ENCODE measurements at places on chromosomes 3 and 15.

- DNase-seq = peak; percentile 67
Observed at GRCh38 chr3:14261229-14261628, 82.6 kb downstream of the LSM3 start.

GRCh38 chr3:125151916-125152315 is 60.6 kb downstream of the SLC12A8 start:
- DNase-seq = no peak

DNA sequence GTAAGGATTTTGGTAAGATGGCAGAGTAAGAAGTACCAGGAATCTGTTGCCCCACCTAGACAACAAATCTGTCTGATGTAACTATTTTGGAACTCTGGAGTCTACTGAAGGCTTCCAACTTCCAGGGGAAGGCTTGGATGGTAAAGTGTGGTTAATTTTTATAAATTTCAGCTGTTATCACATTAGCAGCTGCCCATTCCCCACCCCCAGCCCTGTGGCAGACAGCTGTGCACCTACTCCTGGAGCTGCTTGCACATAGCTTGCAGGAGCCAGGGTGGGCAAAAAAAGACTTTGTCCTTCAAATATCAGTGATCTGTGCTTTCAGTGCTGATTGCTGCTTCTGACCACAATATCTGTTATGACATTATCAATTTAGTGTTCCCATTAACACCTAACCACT is 47.4 kb downstream of the FRMD5 start:
- no peak for DNase-seq

GRCh38 chr3:32703491-32703972 is 18.5 kb downstream of the CNOT10 start:
- no peak for DNase-seq

- DNase-seq = no peak
Observed at GRCh38 chr3:88640581-88640980, 466.8 kb upstream of the EPHA3 start.

DNA sequence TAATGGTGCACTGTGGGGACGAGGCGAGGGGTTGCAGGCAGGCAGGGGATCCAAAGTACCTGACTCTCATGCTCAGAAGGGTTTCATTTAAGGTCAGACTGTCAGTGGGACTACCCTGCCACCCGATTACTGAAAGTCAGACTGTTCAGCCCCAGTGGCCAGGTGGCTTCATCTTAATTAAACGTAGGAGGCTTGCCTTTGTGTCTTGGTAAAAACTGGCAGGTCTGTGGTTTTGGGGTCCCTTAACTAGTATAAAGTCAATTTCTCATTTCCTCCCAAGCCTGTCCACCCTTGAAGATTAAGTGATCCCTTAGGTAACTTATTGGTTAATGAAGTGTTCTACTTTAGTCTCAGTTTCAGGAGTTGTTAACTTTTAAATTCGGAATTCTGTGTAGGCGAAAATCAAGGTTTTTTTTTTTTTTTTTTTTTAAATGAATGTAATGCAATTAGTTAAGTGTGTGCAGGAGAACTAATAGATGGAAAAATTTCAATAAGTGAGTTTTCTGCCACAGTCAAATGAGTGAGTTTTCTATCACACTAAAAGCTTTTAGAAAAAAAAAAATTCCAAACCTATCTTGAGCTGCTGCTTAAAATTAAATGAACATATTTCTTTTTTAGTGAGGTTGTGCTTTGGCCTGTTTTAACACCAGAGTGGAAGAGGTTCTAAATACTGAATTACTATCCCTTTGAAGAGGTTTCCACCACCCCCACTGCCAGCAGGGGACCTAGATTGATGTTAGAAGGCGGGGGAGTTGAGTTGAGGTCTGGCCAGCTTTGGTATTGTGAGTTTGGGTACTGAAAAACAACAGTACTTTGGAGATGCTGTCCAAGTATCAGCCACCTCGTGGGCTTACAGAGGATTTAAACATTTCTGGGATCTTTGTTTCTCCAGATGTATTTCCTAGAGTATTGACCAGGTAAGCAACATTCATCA is 15.2 kb downstream of the ITPR1 start:
- DNase-seq = no peak

DNA sequence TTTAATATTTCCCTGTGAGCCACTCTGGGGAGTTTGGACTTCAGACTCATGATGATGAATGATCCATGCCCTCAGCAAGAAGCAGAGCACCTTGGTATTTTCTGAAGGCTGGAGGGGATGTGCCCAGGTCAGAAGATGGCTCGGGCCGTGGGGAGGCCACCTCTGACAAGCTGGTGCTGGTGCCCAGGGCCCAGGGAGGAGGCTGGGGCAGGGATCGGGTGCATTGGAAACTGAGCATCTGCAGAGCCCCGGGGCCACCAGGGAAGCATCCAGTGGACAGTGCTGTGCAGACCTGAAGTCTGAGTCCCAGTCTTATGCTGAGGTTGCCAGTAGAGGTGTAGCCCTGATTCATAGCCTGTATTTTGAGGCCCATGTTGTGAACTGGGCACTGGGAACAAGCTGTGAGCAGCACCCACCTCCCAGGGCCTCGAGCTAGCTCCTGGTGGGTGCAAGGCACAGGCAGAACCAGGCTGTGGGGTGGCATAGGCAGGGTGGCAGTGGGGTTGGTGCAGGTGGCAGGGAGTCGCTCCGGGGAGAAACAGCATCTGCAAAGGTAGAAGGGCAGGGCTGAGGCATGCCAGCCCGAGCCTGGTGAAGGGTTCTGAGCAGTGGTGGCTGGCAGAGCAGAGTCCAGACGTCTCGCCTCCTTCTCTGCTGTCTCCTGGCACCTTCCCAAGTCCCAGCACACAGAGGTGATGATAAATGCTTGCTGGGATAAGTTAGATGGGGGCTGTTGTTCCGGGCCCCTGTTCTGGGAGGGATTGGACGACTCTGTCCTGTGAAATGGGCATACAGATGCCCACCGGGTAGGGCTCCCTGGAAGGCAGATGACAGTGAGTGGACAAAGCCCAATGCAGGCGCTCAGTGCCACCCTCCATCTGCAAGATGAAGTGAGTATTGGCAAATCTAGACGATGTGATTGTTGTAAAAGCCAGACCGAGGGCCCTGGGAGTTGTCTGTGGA is 10.6 kb downstream of the DNAJB8 start:
- no peak for DNase-seq

DNA sequence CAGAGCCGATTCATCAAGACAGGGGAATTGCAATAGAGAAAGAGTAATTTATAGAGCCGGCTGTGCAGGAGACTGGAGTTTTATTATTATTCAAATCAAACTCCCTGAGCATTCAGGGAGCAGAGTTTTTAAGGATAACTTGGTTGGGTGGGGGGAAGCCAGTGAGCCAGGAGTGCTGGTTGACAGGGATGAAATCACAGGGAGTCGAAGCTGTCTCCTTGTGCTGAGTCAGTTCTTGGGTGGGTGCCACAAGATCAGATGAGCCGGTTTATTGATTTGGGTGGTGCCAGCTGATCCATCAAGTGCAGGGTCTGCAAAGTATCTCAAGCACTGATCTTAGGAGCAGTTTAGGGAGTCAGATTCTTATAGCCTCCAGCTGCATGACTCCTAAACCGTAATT is 95.4 kb upstream of the CCDC80 start:
- no peak for DNase-seq

DNA sequence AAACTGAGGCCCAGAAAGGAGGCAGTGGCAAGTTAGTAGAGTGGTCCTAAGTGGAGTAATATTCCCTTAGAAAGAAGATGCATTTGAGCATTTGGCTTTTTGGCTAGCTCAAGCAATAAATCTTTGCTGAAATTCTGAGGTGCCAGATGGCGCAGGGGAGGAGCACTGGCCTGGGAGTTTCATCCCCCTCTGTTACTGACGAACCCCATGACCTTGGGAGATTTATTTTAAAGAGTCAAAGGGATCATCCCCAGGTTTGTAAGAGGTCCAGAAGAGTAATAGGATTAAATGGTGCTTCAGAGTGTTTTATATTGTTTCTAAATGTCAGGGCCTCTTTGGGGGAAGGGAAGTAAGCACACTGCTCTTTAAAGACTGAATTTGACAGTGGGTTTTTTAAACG is 85.1 kb upstream of the PIAS1 start:
- DNase-seq = no peak

GRCh38 chr3:132730891-132731580 is 8.8 kb upstream of the NPHP3 start:
- DNase-seq = no peak

DNA sequence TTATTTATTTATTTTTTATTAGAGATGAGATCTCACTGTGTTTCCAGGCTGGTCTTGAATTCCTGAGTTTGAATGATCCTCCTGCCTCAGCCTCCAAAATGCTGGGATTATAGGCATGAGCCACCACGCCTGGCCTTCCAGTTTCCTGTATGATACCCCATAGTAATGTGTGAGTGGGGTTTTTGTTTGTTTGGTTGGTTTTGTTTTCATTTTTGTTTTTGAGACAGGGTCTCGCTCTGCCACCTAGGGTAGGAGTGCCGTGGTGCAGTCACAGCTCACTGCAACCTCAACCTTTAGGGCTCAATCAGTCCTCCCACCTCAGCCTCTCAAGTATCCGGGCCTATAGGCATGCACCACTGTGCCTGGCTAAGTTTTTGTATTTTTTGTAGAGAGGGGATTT is 30.9 kb downstream of the GOLM2 start:
- DNase-seq = no peak

DNA sequence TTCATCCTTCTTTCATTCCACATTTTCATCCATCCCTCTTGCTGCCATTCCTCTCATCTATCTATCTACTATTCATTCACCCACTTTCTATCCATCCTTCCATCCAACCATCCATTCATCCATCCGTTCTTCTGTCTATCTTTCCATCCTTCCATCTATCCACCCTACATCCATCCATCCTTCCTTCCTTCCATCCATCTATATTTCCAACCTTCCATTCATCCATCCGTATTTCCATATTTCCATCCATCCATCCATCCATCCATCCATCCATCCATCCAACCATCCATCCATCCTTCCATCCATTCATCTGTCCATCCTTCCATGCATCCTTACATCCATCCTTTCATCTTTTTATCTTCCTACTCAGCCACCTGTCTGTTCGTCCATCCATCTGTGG is 14.0 kb downstream of the SLC6A20 start:
- no peak for DNase-seq

- no peak for DNase-seq
Observed at GRCh38 chr3:77411334-77411733, 371.4 kb downstream of the ROBO2 start.

GRCh38 chr15:56052395-56053045 is 59.1 kb upstream of the NEDD4 start:
- DNase-seq = no peak

GRCh38 chr3:184175981-184176376 is 1.3 kb downstream of the AP2M1 start:
- DNase-seq = no peak

- DNase-seq = no peak
Observed at GRCh38 chr3:73548436-73548835, 76.3 kb downstream of the PDZRN3 start.

GRCh38 chr3:2130726-2131125 is 32.1 kb downstream of the CNTN4 start:
- no peak for DNase-seq

DNA sequence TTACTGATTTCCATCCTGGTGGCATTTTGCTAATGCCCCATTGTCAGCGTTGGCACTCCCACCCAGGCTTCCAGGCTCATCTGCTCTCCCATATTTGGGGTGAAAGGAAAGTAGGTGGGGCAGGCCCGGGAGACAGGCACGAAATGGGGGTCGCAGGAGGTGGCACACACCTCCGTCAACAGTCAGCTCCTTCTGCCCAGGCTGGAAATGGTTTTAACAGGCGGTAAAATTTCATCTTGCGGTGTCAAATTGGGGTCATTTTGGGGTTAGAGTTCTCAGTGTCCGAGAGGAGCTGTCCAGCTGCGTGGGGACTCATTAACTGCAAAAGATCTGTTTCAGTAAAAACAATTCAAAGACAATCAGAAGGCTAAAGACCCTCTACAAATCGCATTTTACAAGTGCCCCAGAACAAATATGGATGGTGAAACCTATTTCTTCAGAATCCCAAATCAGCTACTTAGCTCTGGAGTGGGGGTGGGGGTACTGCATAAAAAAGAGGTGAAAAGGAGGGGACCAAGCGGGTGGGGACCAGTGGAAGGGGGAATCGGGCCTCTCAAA is 4.2 kb upstream of the MEIS2 start:
- DNase-seq = no peak

- DNase-seq = peak; percentile 61
Observed at GRCh38 chr15:72312605-72313447, 7.1 kb downstream of the CELF6 start.

- DNase-seq = peak; percentile 23
Observed at GRCh38 chr3:53030619-53031449, 15.0 kb downstream of the SFMBT1 start.

GRCh38 chr3:15520185-15520584 is 1.3 kb downstream of the COLQ start:
- peak; percentile 6 for DNase-seq

DNA sequence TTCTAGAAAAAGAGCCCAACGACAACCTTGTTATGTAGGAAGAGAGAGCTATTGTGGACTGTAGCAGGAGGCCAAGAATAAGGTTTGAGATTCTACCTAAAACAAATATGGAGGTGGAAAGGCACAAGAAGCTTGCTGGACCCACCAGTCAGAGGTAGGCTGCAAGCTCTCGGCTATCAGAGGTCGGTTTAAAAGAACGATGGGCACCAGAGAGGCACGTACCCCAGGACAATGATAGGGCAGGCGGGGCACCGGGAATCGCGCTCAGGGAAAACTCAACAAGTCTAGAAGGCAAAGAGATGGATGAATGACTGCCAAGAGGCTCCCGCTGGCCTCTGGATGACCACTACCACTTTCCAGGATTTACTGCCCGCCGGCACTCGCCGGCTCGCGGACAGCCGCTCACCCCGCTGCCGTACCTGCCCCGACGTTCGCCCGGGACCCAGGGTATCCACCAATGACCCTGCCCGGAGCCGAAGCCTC is 1.1 kb downstream of the HDGFL3 start:
- no peak for DNase-seq

GRCh38 chr15:61053401-61053965 is 175.6 kb downstream of the RORA start:
- no peak for DNase-seq

DNA sequence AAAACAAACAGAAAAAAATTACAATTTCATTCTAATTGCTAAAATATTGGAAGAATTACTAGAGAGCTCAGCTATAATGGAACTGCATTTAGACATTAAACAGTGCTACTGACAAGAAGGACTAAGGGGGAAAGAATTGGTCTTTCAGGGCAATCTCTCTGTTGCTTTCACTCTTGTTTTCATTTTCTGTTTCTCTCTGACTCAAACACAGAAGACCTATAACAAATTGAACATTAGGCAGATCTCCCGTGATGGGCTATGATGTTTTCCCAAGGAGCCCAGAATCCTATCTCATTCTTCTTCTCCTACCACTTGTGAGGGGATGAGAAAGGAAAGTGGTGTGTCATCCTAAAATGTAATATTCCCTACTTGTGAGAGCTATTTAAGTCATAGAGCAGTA is 358.0 kb upstream of the TGFBR2 start:
- no peak for DNase-seq

- DNase-seq = no peak
Observed at GRCh38 chr3:27503526-27503925, 19.3 kb upstream of the SLC4A7 start.

DNA sequence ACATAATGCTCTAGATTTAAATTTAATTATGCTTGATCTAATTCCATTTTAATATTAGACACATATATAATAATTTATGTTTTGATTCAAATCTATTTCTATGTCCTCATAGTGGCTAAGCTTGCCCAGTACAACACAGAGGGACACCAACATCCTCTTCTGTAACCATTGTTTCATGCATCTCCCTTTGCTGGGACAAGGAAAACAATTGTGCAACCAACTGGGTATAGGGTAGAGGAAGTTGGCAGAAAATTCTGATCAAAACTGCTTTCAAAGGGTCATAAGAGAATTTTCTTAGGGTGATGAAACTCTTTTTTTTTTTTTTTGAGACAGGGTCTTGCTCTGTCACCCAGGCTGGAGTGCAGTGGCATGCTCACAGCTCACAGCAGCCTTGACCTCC is 121.4 kb upstream of the SGO1 start:
- DNase-seq = no peak

- no peak for DNase-seq
Observed at GRCh38 chr3:4848176-4848825, 130.9 kb upstream of the BHLHE40 start.

All from stimulated activated CD4-positive, alpha-beta T cell treated with anti-CD3 and anti-CD28 coated beads, Interleukin-1b, Interleukin-23, amount 100 ng/mL, for 48 hours (primary cell).